CD4-positive, alpha-beta T cell treated with Interleukin-17A for 4 hours (primary cell): ENCODE measurements at places on chromosomes 1 and 21.

GRCh38 chr1:89753761-89754160 is 67.1 kb upstream of the LRRC8D start:
- DNase-seq = no peak

GRCh38 chr1:153639280-153639679 is 5.4 kb downstream of the CHTOP start:
- no peak for DNase-seq

GRCh38 chr21:31267644-31268043 is 76.4 kb downstream of the TIAM1 start:
- no peak for DNase-seq

GRCh38 chr1:189868021-189868420 is 609.6 kb downstream of the BRINP3 start:
- no peak for DNase-seq

- no peak for DNase-seq
Measured at GRCh38 chr1:221337106-221337505, 404.8 kb downstream of the DUSP10 start.
